ENCODE measurements at places on chromosomes 1 and 21.

DNA sequence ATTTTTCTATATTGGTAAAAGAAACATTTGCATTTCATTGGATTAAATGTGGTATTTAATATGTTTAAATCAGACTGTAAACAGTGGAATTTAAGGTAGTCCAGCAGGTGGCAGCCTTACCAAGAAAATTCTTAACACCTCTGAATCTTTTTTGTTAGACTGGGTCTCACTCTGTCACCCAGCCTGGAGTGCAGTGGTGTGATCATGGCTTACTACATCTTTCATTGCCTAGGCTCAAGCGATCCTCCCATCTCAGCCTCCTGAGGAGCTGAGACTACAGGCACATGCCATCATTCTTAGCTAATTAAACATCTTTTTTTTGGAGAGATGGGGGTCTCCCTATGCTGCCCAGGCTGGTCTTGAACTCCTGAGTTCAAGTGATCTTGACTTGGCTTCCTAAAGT lies 98.8 kb downstream of the RABGAP1L start:
- DNase-seq = no peak

DNA sequence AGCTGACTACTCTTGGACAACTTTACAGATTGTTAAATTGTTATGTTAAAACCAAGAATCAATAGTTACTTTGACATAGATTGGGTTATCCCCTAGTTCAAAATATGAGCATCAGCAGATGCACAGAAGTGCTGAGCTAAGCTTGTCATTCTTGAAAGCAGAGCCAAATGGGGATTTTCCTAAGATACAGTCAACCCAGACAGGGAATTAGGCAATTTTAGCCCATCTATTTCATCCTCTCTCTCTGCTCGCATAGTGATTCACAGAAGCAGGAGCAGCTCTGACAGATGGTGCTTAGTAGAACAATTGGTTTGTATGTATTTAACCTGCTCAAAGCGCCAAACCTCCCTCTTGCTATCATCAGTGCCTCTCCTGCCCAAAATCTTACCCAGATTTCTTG lies 27.9 kb upstream of the PRRC2C start:
- DNase-seq = no peak

DNA sequence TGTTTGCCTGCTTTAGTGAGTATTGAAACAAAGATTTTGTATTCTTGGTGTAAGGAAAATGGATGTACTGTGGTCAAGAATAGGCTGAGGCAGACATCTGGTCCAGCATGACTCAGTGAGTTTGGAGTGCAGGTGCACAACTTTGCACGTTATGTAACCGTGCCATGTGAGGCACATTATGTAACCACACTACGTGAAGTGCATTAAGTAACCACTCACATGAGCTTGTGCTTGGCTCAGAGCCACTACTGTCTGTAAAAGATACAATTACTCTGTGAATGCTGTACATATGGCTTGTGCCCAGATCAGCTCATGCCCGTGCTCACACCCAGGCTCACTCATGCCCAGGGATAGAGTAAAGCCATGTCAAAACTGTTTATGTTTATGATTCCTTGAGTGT lies 216.8 kb downstream of the CTH start:
- DNase-seq = no peak

- DNase-seq = no peak
Measured at GRCh38 chr21:16928439-16928838, 584.4 kb upstream of the CXADR start.

DNA sequence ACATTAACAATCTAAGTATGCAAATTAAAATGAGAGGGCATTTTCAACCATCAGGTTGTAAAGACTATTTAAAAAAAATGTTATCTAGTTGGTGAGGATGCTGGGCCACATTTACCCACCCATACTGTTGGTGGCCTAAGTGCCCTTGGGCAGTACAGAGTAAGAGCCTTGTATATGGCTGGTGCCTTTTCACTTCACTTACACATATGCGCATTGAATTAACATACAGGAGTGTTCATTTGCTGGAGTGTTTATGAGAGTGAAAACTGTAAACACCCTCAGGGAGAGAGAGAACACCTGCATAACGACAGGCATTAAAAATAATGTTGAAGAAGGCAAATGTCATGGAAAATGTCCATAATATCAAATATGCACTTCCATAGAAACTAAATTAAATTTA lies 427.1 kb downstream of the PCP4 start:
- no peak for DNase-seq

All from activated naive CD4-positive, alpha-beta T cell (primary cell).